ENCODE measurements at places on chromosomes 1 and 21.

- no peak for DNase-seq
Observed at GRCh38 chr1:234774971-234775370, 165.0 kb upstream of the IRF2BP2 start.

DNA sequence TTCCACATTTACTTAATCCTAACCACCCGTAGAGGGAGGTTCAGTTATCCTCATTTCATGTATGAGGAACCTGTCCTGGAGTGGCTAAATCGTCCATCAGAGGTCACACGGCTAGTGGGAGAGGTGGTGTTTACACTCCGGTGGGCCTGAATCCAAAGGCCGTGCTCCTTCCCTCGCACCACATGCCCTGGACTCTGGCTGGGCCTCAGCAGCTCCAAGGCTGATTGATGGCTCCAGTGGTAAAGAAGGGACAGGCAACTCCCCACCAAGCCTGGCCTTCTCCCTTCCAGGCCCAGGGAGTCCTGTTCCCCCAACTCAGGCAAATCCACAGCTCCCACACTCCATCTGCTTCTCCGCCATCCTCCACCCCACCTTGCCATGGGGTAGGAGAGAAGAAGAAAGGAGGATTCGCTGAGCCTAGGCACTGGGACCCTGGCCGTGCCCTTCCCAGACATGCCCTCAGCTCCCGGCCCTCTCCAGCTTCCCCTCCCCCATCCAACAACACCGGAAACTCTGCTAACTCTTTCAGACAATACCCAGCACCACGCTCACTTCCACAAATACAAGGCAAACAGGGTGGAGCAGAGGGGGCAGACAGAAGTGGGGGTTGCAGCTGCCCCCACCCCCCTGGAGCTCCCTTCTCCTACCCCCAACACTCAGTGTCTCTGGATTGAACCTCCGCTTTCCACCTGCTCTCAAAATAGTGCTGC is 10.9 kb downstream of the ARHGEF2 start:
- DNase-seq = no peak

DNA sequence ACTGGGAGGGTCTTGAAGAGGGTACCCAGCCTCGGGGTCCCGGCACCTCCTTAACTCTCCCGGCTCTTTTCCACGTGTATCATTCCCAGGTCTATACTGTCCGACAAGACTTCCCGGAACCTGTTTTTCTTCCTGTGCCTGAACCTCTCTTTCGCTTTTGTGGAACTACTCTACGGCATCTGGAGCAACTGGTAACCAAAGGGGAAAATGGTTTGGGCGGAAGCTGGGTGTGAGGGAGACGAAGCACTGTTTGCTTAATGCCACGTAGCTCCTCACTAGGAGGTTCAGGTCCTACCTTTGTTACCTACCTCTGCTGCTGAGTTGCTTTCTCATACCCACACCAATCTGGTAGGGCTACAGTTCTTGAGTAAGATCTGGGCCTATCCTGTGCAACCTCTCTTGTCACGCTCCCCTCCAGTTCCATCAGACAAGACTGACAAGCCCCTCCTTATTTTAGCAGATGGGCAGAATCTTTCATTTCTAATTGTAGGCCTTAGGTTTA is 642 bp downstream of the SLC30A7 start:
- peak; percentile 87 for DNase-seq

- no peak for DNase-seq
Observed at GRCh38 chr1:229986737-229987337, 80.2 kb upstream of the GALNT2 start.

DNA sequence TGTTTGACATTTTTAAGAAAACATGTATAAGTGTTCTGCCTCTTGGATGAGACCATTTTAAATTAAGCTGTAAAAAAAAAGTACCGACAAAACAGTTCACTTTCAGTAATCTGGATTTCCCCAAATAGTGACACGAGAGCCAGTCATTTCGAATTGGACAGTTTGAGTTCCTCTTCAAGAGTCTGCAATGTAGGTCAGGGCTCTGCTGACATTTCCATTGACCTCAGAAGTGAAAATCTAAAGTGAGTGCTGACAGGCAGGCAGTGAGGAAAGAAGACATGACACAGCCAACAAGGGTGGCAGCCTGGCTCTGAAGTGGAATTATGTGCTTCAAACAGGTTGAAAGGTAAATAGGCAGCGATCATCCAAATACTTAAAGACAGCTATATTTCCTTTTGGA is at the start of gene IL23R:
Gene IL23R (plus strand): TSS at position 259 of the 400 bp plus-strand sequence. CDS start 1,667 bp downstream, outside the sequence.
- DNase-seq = no peak

GRCh38 chr1:207463571-207463970 is 9.4 kb downstream of the CR2 start:
- no peak for DNase-seq

DNA sequence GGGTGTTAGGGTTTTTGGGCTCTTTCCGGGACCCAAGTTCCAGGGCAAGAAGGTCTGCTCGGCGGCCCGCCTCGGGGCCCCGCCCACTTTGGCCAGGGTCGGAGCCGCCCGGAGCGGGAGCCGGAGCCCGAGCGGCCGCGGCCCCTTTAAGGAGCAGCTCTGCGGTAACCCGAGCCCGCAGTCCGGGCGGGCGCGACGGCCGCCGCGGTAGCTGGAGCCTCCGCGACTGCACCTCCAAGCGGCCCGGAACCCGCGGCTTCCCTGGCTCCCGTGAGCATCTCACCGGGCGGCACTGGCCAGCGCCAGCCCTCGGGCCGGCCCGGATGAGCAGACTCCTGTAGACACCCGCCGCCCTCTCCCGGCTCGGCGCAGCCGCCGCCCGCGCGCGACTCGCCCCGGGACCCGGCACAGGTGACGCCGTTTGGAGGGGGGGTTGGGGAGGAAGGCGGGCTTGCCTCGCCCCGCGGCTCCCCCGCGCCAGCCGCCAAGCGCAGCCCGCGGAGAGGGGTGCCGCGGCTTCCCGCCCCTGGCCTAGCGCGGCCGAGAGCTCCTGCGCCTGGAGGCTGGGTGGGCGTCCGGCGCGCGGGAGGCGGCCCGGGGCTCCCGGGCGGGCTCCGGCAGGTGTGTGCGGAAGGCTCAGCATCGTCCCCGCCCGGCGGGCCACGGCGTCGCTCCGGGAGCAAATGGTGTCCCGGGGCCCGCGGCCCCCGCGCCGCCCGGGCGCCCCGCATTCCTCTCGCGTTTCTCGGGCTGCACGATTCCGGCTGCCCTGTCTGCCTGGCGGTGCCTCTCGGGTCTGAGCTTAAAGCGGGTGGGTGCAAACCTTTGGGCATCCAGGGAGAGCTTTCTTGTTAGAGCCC is at the start of gene TLCD4:
Gene TLCD4 (plus strand): TSS at position 149 of the 860 bp plus-strand sequence. CDS start 26,547 bp downstream, outside the sequence.
- peak; percentile 34 for DNase-seq

- no peak for DNase-seq
Observed at GRCh38 chr1:180574031-180574713, 15.4 kb downstream of the OVAAL start.

DNA sequence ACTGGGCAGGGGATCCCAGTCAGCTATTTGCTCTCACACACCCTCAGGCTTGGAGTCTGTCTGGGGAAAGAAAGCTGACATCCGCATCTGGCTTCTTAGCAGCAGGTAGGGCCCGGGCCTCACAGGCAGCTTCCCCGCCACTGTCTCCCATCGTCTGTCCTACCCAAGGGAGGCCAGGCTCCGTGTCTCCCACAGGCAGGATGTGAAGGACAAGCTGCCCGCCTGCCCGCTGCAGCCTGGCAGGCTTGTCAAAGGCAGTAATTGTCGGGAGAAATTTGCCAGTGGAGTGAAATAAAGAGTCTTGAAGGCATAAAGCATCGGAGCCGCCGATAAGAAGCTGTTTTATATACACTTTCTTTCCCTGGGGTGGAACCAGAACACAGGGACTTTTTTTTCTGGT is 44.0 kb upstream of the DISP3 start:
- no peak for DNase-seq

DNA sequence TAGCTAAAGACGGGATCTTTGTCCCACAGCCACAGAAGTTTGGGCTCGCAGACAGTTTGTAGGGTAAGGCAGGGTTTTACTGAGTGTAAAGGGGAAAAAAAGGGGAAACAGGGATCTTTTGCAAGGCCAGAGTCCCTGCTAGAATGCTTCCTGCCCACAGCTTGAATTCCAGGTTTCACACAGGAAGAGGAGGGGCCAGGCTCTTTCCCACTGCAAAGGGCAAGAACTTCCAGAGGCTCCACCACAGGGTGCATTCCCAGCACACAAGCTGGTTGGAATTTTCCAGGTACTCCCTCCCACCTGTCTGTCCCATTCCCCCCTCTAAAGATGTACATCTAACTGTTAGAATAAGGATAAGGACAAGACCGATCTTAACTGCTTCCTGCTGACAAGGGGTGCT is 1126.9 kb downstream of the KCNT2 start:
- no peak for DNase-seq

- DNase-seq = no peak
Observed at GRCh38 chr1:16886860-16887605, 8.7 kb upstream of the RNU1-2 start.

- no peak for DNase-seq
Observed at GRCh38 chr1:1166642-1167397, 6.9 kb upstream of the TTLL10 start.

GRCh38 chr1:6221210-6221784 is 14.5 kb downstream of the ICMT start:
- DNase-seq = no peak

DNA sequence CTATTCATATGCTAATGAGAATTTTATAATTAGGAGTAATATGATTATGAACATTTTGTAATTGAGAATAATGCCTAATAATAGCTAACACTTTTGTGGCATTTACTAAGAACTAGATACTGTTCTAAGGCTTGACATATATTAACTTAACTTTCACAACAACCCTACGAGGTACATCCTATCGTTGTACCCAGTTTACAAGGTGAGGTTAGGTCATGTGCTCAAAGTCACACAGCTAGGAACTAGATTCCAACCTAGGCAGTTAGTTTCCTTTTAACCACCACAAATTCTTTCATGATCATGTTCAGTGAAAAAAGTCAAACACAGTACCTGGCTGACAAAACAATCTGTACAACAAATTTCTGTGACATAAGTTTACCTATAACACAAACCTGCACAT is 13.0 kb upstream of the ERRFI1 start:
- no peak for DNase-seq

- no peak for DNase-seq
Observed at GRCh38 chr1:40425198-40425597, 25.1 kb upstream of the ZFP69B start.

- no peak for DNase-seq
Observed at GRCh38 chr1:163472651-163473248, 151.0 kb downstream of the NUF2 start.

DNA sequence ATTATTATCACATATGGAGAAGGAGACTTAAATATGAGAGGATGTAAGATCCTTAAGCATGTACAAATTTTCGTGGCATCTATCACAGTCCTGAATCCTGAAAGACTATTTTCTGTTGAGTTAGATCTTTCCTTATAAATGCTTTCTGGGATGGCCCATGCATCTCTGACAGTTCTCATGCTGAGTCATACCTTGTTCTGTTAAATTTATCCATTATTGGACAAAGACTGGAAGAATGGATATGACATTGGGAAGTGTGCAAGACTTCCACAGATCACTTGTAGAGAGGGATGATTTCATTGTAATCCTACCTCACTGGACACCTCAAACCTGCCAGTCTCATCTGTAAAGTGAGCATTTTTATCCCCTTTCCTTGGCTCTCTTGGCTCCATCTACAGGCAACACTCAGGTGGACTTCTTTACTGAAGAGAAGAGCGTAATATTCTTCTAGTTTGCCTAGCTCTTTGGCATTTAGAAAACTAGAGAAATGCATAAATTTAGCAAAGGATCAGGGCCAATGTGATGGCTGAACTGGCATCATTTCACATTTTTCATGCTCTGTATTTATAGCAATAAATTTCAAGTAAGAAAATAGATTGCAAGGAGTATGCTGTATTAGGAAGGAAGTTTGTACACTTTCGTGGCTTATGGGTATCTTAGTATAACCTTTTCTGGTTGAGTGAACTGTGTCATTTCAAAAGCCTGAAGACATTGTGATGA is 128.2 kb downstream of the NFIA start:
- peak; percentile 11 for DNase-seq

DNA sequence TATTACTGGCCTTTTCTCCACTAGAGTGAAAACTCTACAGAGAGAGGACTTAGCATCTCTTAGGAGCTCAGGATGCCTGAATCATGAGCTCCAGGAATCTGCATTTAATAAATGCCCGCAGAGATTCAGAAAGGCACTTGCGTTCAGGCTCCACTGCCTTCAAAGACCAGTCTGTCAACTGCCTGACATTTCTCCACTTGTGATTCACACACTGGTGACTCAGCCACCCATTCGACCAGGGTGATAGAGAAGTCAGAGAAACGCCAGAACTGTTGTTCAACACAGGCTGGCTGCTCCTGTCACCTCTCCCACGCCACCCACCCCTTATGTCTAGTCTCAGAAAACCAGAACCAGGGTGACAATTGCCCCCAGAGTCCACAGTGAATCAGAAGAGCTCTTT is 26.9 kb upstream of the LBR start:
- DNase-seq = no peak

DNA sequence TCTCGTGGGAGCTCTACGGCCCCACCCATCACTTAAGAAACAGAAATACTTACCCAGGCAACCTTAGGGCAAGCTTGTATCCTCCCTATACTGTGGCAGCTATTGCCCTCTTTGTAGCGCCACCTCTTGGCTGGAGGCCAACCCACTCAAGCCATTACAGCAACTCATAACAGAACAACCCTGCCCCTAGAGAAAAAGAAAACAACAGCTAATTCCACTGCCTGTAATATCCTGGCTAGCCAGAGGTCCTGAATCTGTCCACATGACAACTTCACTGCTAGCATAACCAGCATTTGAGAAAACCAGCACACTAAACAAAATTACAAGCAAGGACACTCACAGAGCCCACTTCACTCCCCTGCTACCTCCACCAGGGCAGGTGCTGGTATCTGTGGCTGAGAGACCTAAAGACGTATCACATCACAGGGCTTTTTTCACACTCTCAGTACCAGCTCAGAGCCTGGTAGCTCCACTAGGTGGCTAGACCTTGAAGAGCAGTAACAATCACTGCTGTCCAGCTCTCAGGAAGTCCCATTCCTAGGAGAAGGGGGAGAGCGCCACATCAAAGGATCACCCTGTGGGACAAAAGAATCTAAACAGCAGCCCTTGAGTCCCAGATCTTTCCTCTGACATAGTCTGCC is 14.5 kb upstream of the MX1 start:
- DNase-seq = peak; percentile 54

DNA sequence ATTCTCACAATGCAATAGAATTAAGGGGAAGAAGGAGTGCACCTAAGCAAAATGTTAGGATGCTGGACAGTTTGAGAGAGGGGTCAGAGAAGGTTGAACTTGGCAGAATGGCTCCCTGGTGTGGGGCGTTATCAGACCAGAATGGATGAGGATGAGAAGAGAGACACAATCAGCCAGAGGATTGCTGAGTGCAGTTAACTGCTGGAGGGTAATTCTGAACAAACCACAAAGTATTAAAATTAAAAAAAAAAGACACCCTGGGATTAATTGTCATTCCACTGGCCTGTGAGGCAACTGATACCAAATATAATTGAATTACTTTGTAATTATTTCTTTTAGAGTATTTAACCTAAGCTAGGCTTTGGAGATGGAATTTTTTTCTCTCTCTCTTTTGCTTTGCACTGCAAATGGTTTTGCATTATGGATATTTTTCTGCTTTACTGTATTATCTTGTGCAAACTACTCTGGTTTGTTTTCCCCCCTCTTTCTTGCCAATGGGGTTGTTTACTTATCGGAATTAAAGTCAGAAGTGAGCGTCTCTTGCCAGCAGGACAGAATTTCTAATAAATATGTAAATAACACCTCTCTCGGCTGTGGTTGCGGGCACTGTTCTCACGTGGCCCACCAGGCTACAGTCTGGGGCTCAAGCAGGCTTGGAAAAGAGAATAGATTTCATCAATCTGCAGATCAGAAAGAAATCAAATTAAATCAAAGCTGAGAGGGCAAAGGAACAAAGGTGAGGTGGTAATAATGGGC is 572.9 kb upstream of the CAMK1G start:
- no peak for DNase-seq
